ENCODE measurements at places on chromosomes 6 and 20. TPM values are rescaled to one million over a fixed set of nuclear protein-coding genes. Genes with fewer than 3 reads are reported as not detected.

The TPD52L1 gene
- total RNA-seq = 22.5 TPM

The GNMT gene
- 0.31 TPM for total RNA-seq

The ARMH2 gene
- 3.4 TPM for total RNA-seq

The GPR6 gene
- total RNA-seq = not detected

The MRAP2 gene
- 3.2 TPM for total RNA-seq

The NEU1 gene
- total RNA-seq = 65.9 TPM

The SLC22A7 gene
- not detected for total RNA-seq

The ZNF133 gene
- total RNA-seq = 13.2 TPM

The ZNF831 gene
- total RNA-seq = 4.0 TPM

The AFG1L gene
- 11.7 TPM for total RNA-seq

The AVP gene
- 1.3 TPM for total RNA-seq

The TNXB gene
- total RNA-seq = 44.0 TPM

The HACE1 gene
- total RNA-seq = 33.2 TPM

All from testis (tissue), 5 donors.